Stimulated activated CD4-positive, alpha-beta T cell treated with anti-CD3 and anti-CD28 coated beads, TNF-alpha, amount 100 ng/mL, for 24 hours (primary cell): ENCODE measurements at places on chromosomes 13 and 19.

- no peak for DNase-seq
Observed at GRCh38 chr13:29384466-29384865, 211.0 kb downstream of the SLC7A1 start.

DNA sequence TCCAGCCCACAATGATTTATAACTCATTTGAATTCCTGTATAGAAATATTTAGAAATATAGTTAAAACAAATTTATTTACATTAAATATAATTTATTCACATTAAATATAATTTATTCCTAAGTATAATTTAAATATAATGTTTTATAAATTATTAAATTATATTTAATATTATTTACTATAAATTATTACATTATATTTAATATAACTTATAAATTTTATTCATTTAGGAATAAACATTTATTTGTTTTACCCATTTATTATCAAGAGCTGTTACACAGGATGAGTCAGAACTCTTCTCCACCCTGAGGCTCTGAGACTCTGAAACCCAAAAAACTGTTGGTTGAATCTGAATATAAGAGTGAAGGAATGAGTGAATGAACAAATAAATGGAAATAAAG is 170.9 kb upstream of the OBI1 start:
- DNase-seq, result no peak

GRCh38 chr19:6768236-6768785 is 1.1 kb upstream of the SH2D3A start:
- DNase-seq, result no peak

- DNase-seq, result no peak
Observed at GRCh38 chr19:13330285-13330684, 176.0 kb downstream of the CACNA1A start.

GRCh38 chr13:25973576-25973975 is 78.2 kb downstream of the SHISA2 start:
- DNase-seq, result no peak
